Kidney tubule cell (primary cell): ENCODE measurements at places on chromosomes 16 and 17.
A peak's percentile ranks its signal among the peaks of the same experiment; 100 is the strongest.

- peak; percentile 58 for DNase-seq
These were observed 21.9 kb downstream of the C16orf95 start for GRCh38 chr16:87295259-87295658.

- no peak for DNase-seq
These were observed 399.8 kb downstream of the SLC39A11 start for GRCh38 chr17:72692676-72693075.

- DNase-seq: no peak
These were observed 51.2 kb upstream of the CHMP6 start for GRCh38 chr17:80940171-80941123.

DNA sequence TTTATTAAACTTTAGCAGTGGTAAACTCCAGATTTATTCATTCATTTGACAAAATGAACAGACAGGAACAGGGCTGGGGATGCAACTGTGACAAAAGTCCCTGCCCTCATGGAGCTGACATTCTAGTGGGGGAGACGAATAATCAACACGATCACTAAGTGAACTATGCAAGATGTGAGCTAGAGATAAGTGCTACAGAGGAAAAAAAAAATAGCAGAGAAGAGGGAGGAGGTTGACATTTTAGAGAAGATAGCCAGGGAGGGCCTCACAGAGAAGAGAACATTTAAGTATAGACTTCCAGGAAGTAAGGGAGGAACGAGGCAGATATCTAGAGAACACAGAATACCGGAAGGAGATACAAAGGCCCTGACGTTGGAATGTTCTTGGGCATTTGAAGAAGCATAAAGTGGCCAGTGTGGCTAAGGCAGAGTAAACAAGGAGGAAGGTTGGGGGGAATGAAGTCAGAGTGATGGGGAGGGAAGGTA, 17.9 kb upstream of the AP1G1 start:
- DNase-seq: no peak

DNA sequence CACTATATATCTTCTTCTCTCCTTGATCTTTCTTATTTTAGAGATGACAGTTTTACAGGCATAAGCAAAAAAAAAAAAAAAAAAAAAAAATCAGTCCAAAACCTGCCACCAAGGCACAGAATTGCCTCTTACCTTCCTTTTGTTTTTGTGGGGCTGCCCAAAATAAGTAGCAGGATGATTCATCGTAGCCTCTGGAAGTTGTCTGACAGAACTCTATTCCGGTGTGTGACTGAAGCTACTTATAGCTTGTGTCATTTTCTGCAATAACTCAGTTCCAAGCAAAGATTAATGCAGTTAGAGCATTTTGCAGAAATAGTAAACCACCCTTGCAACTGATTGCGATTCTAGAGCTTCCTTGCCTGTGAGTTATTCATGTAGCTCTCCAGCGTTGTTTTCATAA, 186.8 kb downstream of the KIF2B start:
- DNase-seq: no peak

DNA sequence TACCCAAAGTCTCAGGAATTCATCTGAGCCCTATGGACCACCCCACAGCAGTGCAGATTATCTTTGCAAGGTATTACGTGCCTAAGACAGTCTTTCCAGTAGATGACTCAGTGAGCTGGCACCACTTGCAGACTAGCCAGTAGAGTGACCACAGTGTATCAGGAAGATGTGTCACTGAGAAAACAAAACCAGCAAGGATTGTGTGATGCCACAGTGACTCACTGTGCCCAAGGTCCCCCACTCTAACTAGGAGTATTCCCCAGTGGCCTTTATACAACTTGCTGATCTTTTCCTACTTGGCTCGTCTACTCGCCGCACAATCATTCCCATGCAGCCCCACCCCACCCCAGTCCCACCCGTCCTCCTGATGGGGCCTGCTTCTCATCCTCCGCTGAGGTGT, 26.8 kb upstream of the PRKCA start:
- DNase-seq: peak; percentile 99

DNA sequence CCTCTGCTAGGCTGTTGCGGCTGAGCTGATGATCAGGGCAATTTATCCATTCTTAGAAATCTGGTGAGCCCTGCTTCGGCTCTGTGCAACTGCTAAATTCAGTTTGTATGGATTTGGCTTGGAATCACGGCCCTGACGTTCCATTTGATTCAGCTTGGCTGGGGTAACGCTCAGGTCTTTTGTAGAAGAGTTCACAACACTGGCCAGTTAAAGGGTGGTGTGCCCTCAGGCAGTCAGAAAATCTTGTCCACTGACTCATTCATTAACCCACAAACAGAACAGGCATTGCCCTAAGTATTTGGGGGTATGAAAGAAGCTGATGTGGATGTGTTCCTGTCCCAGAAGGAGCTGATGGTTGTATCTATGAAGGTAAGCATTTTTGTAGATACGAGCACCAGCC, 53.9 kb downstream of the GNAO1 start:
- peak; percentile 64 for DNase-seq
